ENCODE measurements at places on chromosomes 12 and 14.

- no peak for DNase-seq
Observed at GRCh38 chr12:114314974-114315720, 90.8 kb downstream of the TBX5 start.

GRCh38 chr12:32418903-32419519 lies 19.7 kb downstream of the FGD4 start:
- no peak for DNase-seq

DNA sequence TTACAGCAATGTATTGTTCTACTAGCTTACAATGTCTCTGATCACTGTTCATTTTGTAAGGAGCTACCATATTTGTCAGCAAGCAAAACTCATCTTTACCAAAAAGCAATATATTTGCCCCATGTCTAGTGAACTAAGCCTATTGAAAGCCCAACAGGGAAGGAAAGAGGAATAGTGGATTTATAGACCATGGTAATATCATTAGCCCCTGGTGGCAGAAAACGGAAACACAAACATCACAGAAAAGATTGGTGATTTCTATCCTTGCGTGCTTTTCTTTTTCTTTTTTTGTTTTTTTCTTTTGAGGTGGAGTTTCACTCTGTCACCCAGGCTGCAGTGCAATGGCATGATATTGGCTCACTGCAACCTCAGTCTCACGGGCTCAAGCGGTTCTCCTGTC lies 1562.4 kb upstream of the TMEM132C start:
- no peak for DNase-seq

- no peak for DNase-seq
Observed at GRCh38 chr12:50597200-50598195, 92.7 kb downstream of the DIP2B start.

- no peak for DNase-seq
Observed at GRCh38 chr12:120457133-120457532, 10.9 kb downstream of the GATC start.

- no peak for DNase-seq
Observed at GRCh38 chr12:61538951-61539350, 721.3 kb upstream of the USP15 start.

GRCh38 chr12:96810057-96810456 lies 97.0 kb upstream of the NEDD1 start:
- DNase-seq = no peak

DNA sequence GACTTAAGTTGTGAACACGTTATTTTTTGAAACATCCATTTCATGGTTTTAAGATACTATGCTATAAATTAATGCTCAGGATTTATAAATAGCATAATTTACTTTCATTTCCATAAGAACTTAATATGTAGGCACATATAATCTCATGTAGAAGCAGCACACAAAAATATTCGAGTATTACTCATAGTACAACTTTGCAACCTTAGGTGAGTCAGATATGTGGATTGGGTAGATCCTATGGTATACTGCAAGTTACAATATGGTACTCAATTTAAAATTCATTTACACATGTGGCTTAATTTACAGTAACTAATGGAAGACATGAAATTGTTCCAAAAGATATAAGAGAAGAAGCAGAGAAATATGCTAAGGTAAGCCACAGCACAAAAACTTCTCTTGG lies 26.0 kb downstream of the PSMA3 start:
- no peak for DNase-seq

GRCh38 chr14:39957987-39958386 lies 525.8 kb upstream of the FBXO33 start:
- DNase-seq = no peak

DNA sequence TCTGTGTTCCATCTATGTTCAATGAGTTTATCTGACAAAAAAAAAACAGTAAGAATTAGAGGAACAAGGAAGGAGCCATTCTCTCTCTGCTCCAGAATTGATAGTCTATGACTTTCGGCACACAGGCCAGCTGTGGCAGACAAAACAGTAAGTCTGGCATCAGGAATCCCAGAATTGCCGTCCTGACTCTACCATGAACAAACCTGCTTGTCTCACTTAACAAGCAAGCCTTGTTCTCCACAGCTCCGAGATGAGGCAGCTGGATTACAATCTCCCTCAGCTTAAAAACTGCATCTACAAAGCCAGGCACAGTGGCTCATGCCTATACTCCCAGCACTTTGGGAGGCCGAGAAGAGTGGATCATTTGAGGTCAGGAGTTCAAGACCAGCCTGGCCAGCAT lies 153.6 kb upstream of the TMCC3 start:
- no peak for DNase-seq

- no peak for DNase-seq
Observed at GRCh38 chr12:26712892-26713291, 120.1 kb downstream of the ITPR2 start.
